ENCODE measurements at places on chromosomes 2 and 18. TPM values are rescaled to one million over a fixed set of nuclear protein-coding genes. Genes with fewer than 3 reads are reported as not detected.

DNA sequence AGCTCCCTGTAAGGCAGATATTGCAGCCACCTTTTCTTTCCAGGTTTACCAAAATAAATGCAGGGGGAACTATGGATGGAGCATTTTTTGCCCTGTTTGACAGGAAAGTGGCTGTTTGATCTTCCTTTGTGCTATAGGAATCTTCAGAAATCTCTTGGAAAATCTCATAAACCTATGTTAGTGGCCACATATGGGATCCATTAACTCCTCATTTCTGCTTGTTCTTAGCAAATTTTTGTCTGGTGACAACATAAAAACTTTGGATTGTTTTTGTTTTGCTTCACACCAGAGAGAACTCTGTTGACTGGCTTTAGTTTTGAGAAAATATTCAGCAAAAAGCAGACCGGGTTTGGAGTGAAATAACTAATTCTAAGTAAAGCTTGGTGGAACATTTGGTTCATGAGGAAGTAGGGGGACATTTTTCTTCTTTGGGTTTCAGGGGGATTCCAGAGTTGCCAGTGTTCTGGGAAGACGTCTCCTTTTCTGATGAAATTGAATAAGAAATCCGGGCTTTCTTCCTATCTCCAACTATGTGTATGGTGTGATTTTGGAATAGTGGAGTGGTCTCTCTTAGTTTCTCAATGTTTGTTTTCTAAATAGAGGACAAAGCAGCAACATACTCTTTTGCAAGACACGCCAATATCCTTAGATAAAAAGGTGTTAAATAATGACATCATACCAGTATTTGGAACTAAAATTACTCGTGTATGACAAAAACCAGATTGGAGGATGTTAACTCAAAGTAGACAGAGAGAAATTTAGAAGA is 174.4 kb downstream of the ICOS start:
- no peak for DNase-seq

The SLC4A3 gene
- polyA plus RNA-seq: 7.9 TPM

DNA sequence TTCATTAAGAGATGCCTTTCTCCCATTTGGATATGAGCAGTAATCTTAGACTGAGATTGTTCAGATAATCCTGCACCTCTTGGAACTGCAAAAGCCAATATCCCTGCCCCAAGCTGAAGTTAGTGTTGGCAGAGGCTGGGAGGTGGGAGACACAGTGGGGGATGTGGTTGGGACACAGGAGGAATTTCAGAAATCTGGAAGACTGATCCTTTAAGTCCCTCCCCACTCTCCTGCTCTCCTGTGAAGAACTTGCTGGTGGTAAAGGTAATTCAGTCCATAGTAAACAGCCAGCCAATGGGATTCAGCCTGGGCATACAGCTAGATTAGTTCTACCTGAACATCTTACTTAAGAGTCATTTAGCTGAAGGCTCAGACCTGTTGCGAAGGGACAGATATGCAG is 50.0 kb upstream of the TMEM178A start:
- DNase-seq: no peak

The TMEM178A gene
- polyA plus RNA-seq: 102 TPM
